ENCODE measurements at places on chromosomes 1 and 21. TPM values are rescaled to one million over a fixed set of nuclear protein-coding genes. Genes with fewer than 3 reads are reported as not detected.

SLC25A24 gene
- total RNA-seq, result not detected

CYP4A22 gene
- not detected for total RNA-seq

GRCh38 chr1:107181253-107181969 lies 40.6 kb downstream of the NTNG1 start:
- no peak for DNase-seq

GRCh38 chr1:168801032-168801745 lies 72.2 kb upstream of the DPT start:
- DNase-seq, result no peak
